Lower lobe of right lung (tissue), 2 donors: ENCODE measurements at places on chromosomes 7 and 10. TPM values are rescaled to one million over a fixed set of nuclear protein-coding genes. Genes with fewer than 3 reads are reported as not detected.
A peak's percentile ranks its signal among the peaks of the same experiment; 100 is the strongest.

DNA sequence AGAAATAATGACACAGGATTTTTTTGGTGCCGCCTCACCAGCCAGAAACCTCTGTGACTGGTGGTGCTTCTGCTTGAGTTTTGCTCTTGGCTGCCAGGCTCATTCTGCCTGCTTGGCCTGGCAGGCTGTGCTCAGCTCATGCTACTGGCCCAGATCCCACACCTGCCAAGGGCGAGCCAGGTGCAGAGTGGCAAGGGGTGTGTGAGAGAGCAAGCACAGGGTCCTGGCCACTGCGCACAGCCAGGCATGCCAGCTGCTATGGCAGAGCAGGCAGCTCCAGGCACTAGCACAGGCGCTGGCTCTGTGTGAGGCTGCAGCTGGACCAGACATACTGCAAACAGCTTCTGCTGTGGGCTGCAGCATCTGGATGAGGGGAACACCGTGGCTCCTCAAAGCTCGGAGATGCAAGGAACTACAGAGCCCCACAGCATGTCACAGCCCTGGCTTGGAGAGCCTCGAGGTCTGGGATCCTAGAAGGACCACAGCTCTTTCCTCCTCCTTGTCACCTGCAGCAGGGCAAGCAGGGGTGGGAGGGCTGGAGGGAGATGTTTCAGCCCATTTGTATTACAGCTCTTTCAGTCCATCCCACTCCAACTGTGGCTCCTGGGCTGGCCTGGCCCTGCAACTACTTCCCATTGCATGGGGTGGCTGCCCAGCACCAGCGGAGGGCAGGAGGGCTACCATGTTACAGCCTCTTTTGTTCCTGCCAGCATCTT is 313.4 kb upstream of the SEMA3C start:
- no peaks in the 10 kb centered on the region for H3K27me3 ChIP-seq
- H3K36me3 ChIP-seq = no peaks in the 10 kb centered on the region
- H3K4me1 ChIP-seq = no peaks in the 10 kb centered on the region
- DNase-seq = no peak
- H3K27ac ChIP-seq = no peak overlapping the region

GRCh38 chr7:149882248-149883047 is 8.7 kb downstream of the ATP6V0E2 start:
- H3K27me3 ChIP-seq = no peaks in the 10 kb centered on the region
- H3K27ac ChIP-seq = no peak overlapping the region
- DNase-seq = no peak
- peaks cover 18% of the 10 kb centered on the region for H3K4me1 ChIP-seq
- no peak overlapping the region for H3K4me3 ChIP-seq
- H3K36me3 ChIP-seq = no peaks in the 10 kb centered on the region

SORCS3 gene
- total RNA-seq = not detected

DNA sequence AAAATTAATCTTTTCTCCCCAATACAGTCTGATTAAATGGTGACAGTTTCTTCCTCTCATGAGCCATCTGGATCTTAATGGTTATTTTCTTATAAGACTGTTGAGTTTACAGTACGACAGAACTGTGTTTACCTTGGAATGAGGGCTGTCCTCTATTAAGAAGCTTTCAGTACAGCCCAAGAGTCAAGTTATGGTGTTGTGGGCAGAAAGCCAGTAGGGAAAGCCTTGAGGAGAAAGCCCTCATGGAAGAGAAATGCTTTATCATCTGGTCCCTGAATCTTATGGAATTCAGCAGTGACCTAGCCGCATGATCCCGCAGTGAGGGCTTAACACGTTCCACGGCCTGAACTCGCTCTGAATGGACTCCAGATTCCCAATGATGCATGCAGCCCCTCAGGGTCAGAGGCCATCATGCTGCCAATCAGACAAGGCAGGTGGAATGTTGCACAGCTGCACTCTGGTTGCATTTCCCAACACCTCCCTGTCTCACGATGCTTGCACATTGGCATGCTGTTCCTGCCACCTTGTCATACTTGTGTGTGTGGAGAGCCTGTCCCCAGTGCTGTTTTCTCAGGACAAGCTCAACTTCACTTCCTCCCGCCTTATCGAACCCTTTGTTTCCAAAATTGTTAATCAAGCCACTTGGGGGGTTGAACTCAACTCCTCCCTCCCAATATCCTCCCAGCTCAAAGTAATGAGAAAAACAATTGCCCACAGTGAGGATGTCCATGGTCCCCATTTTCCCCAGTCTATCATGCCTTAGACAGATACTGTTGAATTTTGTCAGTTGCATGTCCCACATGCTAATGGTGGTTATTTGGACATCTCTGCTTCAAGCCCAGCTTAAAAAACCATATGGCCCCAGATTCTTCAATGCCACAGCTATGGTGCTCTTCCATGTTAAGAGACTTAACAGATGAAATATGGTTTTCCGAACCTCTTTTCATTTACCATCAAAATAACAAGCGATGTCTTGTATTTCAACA is 211.1 kb upstream of the TCF7L2 start:
- no peak overlapping the region for H3K4me3 ChIP-seq
- no peak overlapping the region for H3K27ac ChIP-seq
- no peaks in the 10 kb centered on the region for H3K36me3 ChIP-seq

DNA sequence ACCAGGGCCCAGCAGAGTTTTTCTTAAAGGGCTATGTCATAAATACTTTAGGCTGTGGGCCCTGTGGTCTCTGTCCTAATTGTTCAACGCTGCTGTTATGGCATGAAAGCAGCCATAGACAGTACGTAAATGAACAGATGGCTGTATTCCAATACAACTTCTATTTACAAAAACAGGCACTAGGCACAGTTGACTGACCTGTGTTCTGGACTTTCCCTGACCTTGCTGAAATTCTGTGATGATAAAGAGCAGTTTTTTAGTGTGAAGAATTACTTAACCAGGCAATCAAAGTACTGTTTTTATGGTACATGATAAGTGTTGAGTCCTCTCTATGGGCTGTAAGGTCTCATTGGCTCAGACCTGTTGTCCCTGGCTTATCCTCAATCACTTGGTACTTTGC is 17.1 kb downstream of the PDCD11 start:
- peaks cover 100% of the 10 kb centered on the region for H3K36me3 ChIP-seq
- no peak for DNase-seq
- H3K4me3 ChIP-seq = no peak overlapping the region
- no peaks in the 10 kb centered on the region for H3K27me3 ChIP-seq
- no peak overlapping the region for H3K27ac ChIP-seq
- no peaks in the 10 kb centered on the region for H3K4me1 ChIP-seq

- no peaks in the 10 kb centered on the region for H3K36me3 ChIP-seq
- H3K27me3 ChIP-seq = no peaks in the 10 kb centered on the region
- H3K4me1 ChIP-seq = no peaks in the 10 kb centered on the region
- no peak for DNase-seq
- no peak overlapping the region for H3K27ac ChIP-seq
- no peak overlapping the region for H3K4me3 ChIP-seq
Measured at GRCh38 chr10:130491693-130492050, 355.5 kb downstream of the GLRX3 start.

GRCh38 chr7:146956853-146957252 is 840.3 kb downstream of the CNTNAP2 start:
- no peak overlapping the region for H3K27ac ChIP-seq
- H3K4me3 ChIP-seq = no peak overlapping the region
- H3K36me3 ChIP-seq = no peaks in the 10 kb centered on the region
- no peaks in the 10 kb centered on the region for H3K27me3 ChIP-seq
- no peak for DNase-seq

- peaks cover 28% of the 10 kb centered on the region for H3K4me1 ChIP-seq
- no peaks in the 10 kb centered on the region for H3K27me3 ChIP-seq
- DNase-seq = peak; percentile 69
- H3K4me3 ChIP-seq = no peak overlapping the region
- no peaks in the 10 kb centered on the region for H3K36me3 ChIP-seq
Measured at GRCh38 chr7:2157473-2158279, 75.1 kb downstream of the MAD1L1 start.

GRCh38 chr10:132332433-132332754 is 401 bp downstream of the LRRC27 start:
- H3K27ac ChIP-seq = peak overlapping the region; percentile 88
- no peaks in the 10 kb centered on the region for H3K36me3 ChIP-seq

DNA sequence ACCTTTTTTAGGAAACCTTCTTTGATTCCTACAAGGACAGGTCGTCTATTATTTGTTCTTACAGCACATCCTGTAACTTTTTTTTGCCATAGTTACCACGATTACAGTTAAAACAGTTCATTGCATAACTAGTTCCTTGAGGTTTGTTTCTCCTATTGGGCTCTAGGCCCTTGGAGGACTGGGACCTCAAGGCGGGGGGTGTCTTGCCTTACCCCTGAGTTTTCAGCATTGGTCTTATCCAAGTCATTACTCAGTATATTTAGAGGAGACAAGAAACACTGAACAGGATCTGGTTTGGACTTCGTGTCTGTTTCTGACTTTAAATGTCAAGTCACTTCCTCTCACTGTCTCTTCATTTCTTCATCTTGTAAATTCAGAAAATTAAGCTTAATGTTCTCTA is 369.8 kb downstream of the SDK1 start:
- H3K27ac ChIP-seq = no peak overlapping the region
- DNase-seq = no peak
- H3K4me1 ChIP-seq = no peaks in the 10 kb centered on the region
- no peaks in the 10 kb centered on the region for H3K36me3 ChIP-seq

DNA sequence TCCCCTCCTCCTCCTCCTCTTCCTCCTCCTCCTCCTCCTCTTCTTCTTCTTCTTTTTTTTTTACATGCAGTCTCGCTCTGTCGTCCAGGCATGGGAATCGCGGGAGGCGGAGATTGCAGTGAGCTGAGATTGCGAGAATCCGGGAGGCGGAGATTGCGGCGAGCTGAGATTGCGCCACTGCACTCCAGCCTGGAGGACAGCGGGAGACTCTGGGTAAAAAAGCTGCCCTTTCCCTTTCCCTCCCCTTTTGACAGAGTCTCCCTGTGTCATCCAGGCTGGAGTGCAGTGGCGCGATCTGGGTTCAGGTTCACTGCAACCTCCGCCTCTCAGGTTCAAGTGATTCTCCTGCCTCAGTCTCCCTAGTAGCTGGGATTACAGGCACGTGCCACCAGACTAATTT is 168.1 kb upstream of the MALRD1 start:
- H3K36me3 ChIP-seq = no peaks in the 10 kb centered on the region
- no peak for DNase-seq
- no peaks in the 10 kb centered on the region for H3K4me1 ChIP-seq
- no peaks in the 10 kb centered on the region for H3K27me3 ChIP-seq
- H3K4me3 ChIP-seq = no peak overlapping the region
- no peak overlapping the region for H3K27ac ChIP-seq

DNA sequence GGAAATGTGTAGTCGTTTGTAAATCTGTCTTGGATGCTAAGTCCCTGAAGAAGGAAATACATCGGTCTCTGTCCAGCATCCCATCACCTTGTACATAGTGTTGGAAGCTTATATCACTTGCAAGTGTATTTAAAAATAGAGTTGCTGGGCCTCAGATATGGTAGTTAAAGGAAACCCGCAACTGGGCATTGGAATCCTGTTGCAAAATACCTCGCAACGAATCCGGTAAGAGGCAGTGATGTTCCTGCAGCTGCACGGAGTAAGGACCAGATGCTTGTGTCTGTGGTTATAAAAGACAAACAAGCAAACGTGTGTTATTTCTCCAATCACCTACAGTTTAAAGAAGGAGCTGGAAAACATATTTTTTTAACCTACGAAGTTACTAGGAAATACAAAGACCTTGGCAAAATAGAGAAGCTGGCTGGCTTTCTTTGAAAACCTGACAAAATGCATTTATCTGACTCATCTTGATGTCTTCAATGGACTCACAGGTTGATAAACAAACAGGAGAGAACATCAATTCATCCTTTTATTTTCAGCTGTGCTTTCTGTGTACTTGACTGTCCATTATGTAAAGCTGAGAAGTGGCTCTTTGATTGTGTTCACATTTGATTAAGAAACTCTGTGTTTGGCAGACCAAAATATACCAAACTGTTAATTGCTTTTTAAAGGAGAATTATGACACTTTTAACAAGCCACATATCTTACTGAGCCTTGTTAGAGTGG is 326.4 kb downstream of the SFMBT2 start:
- no peak overlapping the region for H3K4me3 ChIP-seq
- H3K27me3 ChIP-seq = peaks cover 6% of the 10 kb centered on the region
- DNase-seq = no peak
- H3K4me1 ChIP-seq = no peaks in the 10 kb centered on the region

- H3K4me1 ChIP-seq = no peaks in the 10 kb centered on the region
- no peaks in the 10 kb centered on the region for H3K36me3 ChIP-seq
- H3K4me3 ChIP-seq = no peak overlapping the region
- no peak for DNase-seq
Measured at GRCh38 chr7:77252506-77252905, 52.9 kb upstream of the FGL2 start.

GRCh38 chr7:19957664-19958063 is 184.2 kb upstream of the TMEM196 start:
- H3K27ac ChIP-seq = no peak overlapping the region
- no peaks in the 10 kb centered on the region for H3K36me3 ChIP-seq
- no peak overlapping the region for H3K4me3 ChIP-seq
- H3K4me1 ChIP-seq = no peaks in the 10 kb centered on the region
- no peaks in the 10 kb centered on the region for H3K27me3 ChIP-seq
- DNase-seq = no peak

DNA sequence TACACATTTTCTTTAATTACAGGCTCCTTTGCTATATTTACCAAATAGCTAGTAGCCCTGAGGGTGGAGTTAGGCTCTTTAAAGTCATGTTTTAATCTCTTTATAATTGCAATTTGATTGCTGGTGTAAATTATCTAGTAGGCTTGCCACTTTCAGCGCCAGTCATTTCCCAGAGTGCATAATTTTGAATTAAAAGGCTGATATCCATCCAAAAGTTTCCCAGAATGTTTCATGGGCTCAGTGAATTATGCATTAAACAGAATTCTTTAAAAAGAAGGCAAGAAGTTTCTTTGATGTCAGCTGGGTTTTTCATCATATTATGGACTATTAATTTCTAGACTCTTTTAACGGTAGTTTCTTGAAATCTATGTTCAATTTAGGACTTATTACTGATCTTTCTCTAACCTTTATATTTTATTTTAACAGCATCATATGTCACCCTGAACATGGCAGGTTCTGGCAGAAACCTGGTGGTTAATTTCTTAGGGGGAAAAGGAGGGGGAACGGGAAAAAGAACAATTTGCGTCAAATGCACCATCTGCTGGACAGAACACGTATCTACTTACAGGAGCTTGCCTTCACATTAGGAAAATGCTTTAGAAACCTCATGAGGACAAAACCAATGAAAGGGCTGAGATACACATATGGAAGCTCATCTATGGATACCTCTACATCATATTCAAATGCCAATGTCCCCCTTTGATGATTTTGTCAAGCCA is 171.1 kb downstream of the GRM3 start:
- no peak for DNase-seq
- no peaks in the 10 kb centered on the region for H3K4me1 ChIP-seq
- no peak overlapping the region for H3K27ac ChIP-seq
- H3K36me3 ChIP-seq = no peaks in the 10 kb centered on the region
- no peaks in the 10 kb centered on the region for H3K27me3 ChIP-seq
- H3K4me3 ChIP-seq = no peak overlapping the region

MMD2 gene
- total RNA-seq = not detected

GRCh38 chr7:29322023-29322712 is 127.6 kb downstream of the CHN2 start:
- no peak for DNase-seq
- no peak overlapping the region for H3K4me3 ChIP-seq
- no peaks in the 10 kb centered on the region for H3K36me3 ChIP-seq
- no peaks in the 10 kb centered on the region for H3K27me3 ChIP-seq
- H3K27ac ChIP-seq = no peak overlapping the region

CALML5 gene
- not detected for total RNA-seq
